Heart right ventricle (tissue), 16 donors: ENCODE measurements at places on chromosomes 1 and 21.

GRCh38 chr21:44550807-44551206 lies 498 bp downstream of the KRTAP10-2 start:
- H3K4me1 ChIP-seq, result no peaks in the 10 kb centered on the region
- H3K4me3 ChIP-seq, result no peak overlapping the region
- H3K27ac ChIP-seq, result no peak overlapping the region
- peaks cover 67% of the 10 kb centered on the region for H3K27me3 ChIP-seq
- H3K36me3 ChIP-seq, result no peaks in the 10 kb centered on the region
- no peak for DNase-seq

DNA sequence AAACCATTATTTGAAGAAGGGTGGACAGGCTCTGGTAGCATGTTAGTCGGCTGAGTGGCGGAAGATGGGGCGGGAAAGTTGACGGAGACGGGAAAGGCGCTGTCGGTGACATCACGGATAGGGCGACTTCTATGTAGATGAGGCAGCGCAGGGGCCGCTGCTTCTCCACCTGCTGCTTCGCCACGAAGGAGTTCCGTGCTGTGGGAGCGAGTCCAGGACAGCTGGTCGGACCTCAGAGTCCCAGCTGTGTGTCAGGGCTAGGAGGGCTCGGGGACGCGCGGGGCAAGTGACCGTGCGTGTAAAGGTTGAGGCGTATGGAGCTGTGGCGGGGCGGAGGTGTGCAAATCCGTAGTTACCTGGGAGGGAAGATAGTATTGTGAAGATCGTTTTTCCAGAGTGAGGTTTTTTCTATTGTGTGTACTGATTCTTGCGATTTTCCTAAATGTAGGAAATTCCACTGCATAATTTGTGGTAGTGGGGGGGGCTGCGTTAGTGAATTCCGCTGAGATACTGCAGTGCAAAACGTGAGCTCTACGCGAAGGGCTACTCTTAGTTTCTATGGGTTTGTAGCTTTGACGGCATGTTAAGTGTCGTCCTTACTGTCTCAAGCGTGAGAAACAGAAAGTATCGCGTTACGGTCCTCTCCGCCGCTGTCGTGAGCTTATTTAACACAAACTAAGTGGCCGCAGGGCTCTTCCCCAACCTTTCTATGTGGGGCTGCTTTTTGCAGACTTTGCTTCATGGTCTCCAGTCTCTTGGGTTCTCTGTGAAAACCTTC lies 111.2 kb upstream of the NBPF11 start:
- peaks cover 17% of the 10 kb centered on the region for H3K4me1 ChIP-seq
- no peak overlapping the region for H3K27ac ChIP-seq
- H3K36me3 ChIP-seq, result no peaks in the 10 kb centered on the region

GRCh38 chr1:54381524-54381923 lies 24.7 kb downstream of the SSBP3 start:
- no peaks in the 10 kb centered on the region for H3K36me3 ChIP-seq
- H3K27me3 ChIP-seq, result no peaks in the 10 kb centered on the region
- DNase-seq, result no peak
- peaks cover 80% of the 10 kb centered on the region for H3K4me1 ChIP-seq
- no peak overlapping the region for H3K4me3 ChIP-seq
- no peak overlapping the region for H3K27ac ChIP-seq

DNA sequence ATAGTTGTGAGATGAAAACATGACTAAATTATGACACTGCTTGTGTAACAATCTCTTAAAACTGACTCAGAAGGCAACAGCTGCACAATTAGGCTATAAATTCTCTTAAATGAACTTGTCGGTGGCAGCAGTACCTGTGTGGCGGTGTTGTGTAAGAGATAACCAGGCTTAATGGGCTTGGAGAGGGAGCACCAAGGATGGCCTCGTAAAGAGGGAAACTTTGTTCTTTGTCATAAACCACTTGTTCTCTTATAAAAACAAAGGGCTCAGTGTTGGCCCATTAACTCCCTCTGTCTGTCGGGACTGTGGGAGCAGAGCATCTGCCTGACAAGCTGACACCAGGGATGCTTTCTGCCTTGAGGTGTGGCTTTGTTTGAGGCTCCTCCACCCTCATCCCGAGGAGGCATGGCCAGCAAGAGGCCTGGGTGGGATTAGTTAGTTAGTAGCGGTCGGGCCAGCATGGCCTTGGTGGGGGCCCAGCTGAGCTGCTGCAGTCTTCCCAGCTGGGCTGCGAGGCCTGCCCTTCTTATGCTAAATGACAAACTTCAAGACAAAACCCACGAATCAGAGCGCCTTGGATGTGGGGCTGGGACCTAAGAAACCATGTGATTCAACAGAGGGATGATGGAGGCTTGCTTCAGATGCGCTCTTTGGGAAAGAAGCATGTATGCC lies 171.4 kb downstream of the CAMTA1 start:
- H3K36me3 ChIP-seq, result no peaks in the 10 kb centered on the region
- no peak for DNase-seq
- H3K27ac ChIP-seq, result no peak overlapping the region

- H3K4me3 ChIP-seq, result no peak overlapping the region
- DNase-seq, result no peak
- no peaks in the 10 kb centered on the region for H3K36me3 ChIP-seq
- peaks cover 9% of the 10 kb centered on the region for H3K27me3 ChIP-seq
Observed at GRCh38 chr1:158507511-158507910, 35.5 kb downstream of the OR10R2 start.

DNA sequence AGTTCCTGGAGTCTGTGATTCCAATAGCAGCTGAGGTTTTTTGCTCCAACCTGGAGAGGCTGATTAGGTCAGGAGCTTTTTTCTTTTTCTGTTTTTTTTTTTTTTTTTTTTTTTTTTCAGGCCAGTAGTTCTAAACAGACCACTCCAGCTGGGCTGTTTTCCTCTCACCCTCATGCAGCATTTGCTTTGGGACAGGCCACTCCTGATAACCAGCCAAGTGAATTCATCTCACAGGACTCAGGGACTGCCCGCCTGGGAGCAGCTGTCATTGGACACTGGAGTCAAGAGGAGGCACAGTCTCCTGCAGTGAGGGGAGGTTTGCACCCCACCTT lies 22.9 kb downstream of the PLXNA2 start:
- no peaks in the 10 kb centered on the region for H3K27me3 ChIP-seq
- peaks cover 77% of the 10 kb centered on the region for H3K4me1 ChIP-seq
- peaks cover 13% of the 10 kb centered on the region for H3K36me3 ChIP-seq
- no peak for DNase-seq
- H3K4me3 ChIP-seq, result no peak overlapping the region

GRCh38 chr1:44076066-44076465 lies 42.6 kb upstream of the KLF17 start:
- H3K36me3 ChIP-seq, result no peaks in the 10 kb centered on the region
- no peak overlapping the region for H3K27ac ChIP-seq
- H3K4me3 ChIP-seq, result no peak overlapping the region
- H3K27me3 ChIP-seq, result no peaks in the 10 kb centered on the region

DNA sequence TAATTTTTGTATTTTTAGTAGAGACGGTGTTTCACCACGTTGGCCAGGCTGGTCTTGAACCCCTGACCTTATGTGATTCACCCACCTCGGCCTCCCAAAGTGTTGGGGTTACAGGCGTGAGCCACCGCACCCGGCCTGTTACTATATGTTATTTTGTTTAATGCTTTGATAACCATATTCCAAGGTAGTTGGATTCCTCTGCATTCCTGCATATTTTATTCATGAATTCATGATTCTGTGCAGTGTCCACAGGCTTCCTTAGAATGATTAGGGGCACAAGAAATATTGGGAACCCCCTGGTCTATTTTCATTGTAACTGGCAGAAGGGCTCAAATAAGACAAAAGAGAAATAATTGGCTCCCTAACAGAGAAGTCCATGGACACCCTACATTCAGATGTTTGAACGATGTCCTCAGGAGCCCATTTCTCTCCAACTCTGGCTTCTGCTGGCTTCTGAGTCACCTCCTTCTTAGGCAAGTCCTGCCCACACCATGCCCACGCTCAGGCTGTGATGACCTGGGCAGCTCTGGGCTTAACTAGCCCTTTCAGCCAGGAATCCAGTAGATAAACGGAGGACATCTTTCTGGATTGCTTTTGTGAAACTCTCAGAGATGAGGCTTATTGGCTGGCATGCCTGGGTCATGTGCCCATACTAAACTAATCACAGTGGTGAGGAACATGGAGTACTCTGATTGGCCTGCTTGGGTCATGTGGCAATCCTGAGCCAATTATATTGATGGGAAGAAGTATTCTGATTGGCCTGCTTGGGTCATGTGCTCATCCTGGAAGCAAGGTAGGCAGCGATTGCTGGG lies 32.6 kb downstream of the TNFRSF8 start:
- no peak overlapping the region for H3K27ac ChIP-seq
- no peak overlapping the region for H3K4me3 ChIP-seq
- no peaks in the 10 kb centered on the region for H3K36me3 ChIP-seq
- no peaks in the 10 kb centered on the region for H3K27me3 ChIP-seq
- no peaks in the 10 kb centered on the region for H3K4me1 ChIP-seq

GRCh38 chr1:99533909-99534637 lies 111.8 kb upstream of the PALMD start:
- peak; percentile 22 for DNase-seq
- H3K27me3 ChIP-seq, result no peaks in the 10 kb centered on the region
- H3K4me3 ChIP-seq, result peak overlapping the region; percentile 27
- peak overlapping the region; percentile 79 for H3K27ac ChIP-seq
- peaks cover 37% of the 10 kb centered on the region for H3K4me1 ChIP-seq
- H3K36me3 ChIP-seq, result no peaks in the 10 kb centered on the region

DNA sequence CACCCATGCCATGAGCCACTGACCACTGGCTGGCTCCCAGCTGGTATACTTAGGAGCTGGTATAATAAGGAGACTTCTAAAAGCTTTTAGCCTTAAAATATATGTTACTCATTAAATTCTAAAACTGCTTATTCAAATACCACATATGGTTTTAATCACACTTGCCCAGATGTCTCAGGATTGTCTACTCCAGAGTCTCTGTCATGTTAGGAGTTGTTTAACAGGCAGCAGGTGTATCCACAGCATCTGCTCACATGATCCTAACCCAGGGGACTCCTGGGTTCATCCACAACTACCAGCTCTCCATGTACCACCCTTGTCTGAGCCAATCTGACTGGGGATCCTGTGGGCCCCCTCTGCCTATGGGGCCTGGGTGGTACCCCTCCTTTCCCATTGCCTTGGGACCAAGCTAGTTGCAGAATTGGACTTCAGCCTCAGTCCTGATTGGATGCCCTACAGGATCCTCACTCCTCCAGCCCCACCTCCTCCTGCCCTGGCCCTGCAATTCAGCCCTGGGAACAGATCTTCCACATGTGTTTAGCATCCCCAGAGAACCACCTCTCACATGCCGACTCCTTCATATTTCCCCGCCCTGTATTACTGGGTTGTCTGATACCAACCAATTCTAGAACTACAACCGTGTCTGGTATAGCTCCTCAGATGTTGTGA lies 61.3 kb downstream of the BCAR3 start:
- no peak overlapping the region for H3K27ac ChIP-seq
- no peaks in the 10 kb centered on the region for H3K36me3 ChIP-seq
- no peaks in the 10 kb centered on the region for H3K27me3 ChIP-seq
- no peak overlapping the region for H3K4me3 ChIP-seq
- H3K4me1 ChIP-seq, result peaks cover 50% of the 10 kb centered on the region

DNA sequence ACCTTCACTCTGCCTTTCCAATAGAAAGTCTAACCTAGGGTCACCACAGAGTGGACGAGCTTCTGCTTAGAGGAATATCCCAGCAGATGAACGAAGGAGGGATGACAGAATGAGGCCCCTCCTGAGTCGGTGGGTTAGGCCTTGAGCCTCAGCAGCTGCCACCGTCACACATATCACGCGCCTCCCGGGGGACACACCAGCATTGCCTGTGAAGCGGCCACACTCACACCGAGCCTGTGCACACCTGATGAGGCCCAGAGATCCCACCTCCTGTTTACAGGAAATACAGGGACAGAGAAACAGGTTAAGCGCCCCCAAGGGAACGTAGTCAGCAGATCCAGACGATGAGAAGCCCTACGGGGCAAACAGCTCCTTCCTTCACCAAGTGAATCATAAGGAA lies 25.1 kb upstream of the LRRC47 start:
- H3K4me3 ChIP-seq, result no peak overlapping the region
- no peaks in the 10 kb centered on the region for H3K36me3 ChIP-seq
- no peaks in the 10 kb centered on the region for H3K27me3 ChIP-seq
- DNase-seq, result no peak

GRCh38 chr1:20301463-20302107 lies 10.9 kb downstream of the VWA5B1 start:
- no peaks in the 10 kb centered on the region for H3K4me1 ChIP-seq
- H3K36me3 ChIP-seq, result no peaks in the 10 kb centered on the region
- no peaks in the 10 kb centered on the region for H3K27me3 ChIP-seq
- H3K4me3 ChIP-seq, result no peak overlapping the region

- no peaks in the 10 kb centered on the region for H3K4me1 ChIP-seq
- no peaks in the 10 kb centered on the region for H3K27me3 ChIP-seq
- no peaks in the 10 kb centered on the region for H3K36me3 ChIP-seq
- H3K27ac ChIP-seq, result no peak overlapping the region
Observed at GRCh38 chr1:17819129-17819802, 64.1 kb downstream of the ACTL8 start.

GRCh38 chr1:111907321-111907720 lies 82.1 kb downstream of the KCND3 start:
- H3K4me1 ChIP-seq, result no peaks in the 10 kb centered on the region
- H3K36me3 ChIP-seq, result no peaks in the 10 kb centered on the region
- H3K4me3 ChIP-seq, result no peak overlapping the region
- H3K27ac ChIP-seq, result no peak overlapping the region
- H3K27me3 ChIP-seq, result no peaks in the 10 kb centered on the region
- no peak for DNase-seq

DNA sequence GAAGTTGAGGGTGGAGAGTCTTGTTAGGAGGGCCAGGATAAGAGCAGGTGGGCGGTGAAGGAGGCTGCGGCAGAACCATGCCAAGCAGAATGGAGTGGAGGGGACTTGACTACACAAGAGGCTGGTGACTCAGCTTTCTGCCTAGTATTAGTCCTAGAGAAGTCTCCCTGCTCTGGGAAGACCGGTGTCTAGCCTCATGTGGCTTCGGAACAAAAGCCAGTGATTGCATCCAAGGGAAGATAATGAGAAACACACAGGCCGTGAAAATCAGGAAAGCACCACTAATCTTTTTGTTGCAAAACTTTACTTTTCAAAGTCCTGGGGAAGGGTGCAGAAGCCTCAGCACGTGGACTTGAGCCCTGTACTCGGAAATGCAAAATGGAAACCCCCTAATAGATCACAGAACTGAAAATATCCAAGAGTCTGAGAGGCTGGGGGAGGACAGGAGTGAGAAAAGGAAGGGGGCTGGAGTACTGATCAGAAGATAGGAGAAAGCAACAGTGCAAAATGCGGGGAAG lies 31.4 kb downstream of the DDR2 start:
- no peak overlapping the region for H3K27ac ChIP-seq
- H3K4me3 ChIP-seq, result no peak overlapping the region
- no peaks in the 10 kb centered on the region for H3K36me3 ChIP-seq
- DNase-seq, result no peak

- no peak overlapping the region for H3K4me3 ChIP-seq
- DNase-seq, result no peak
- no peaks in the 10 kb centered on the region for H3K36me3 ChIP-seq
- no peak overlapping the region for H3K27ac ChIP-seq
- no peaks in the 10 kb centered on the region for H3K4me1 ChIP-seq
Observed at GRCh38 chr1:159091607-159092031, 15.1 kb upstream of the AIM2 start.
